Activated CD4-positive, alpha-beta T cell treated with anti-CD3 and anti-CD28 coated beads for 1 hour (primary cell): ENCODE measurements at places on chromosomes 7 and 10.

- DNase-seq, result no peak
These were observed 13.0 kb upstream of the DLG5 start for GRCh38 chr10:77939561-77940001.

DNA sequence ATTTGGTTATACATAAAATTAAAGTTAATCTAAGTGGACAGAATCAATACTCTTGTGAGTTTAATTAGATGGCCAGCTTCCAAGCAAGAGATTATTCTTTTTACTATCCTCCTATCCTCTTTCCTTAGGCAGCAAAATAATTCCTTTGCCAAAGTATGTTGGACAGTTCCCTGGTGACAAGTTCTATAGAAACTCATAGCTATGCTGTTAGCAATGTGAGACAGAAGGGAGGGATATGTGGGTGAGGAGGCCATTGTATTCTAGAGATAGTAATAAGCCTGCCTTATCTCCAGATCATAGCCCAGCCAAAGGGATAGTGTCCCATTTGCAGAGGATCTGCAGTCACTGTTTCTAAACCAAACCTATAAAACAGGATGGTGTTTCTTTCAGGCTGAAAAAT is 181.6 kb upstream of the HDAC9 start:
- DNase-seq, result no peak

GRCh38 chr7:141073641-141074161 is at the start of gene TMEM178B:
Gene TMEM178B, plus strand, starts transcription at chr7:141074064.
- DNase-seq, result no peak

- no peak for DNase-seq
These were observed 35.0 kb downstream of the TAS2R41 start for GRCh38 chr7:143512488-143513340.

GRCh38 chr10:68092512-68092911 is 16.8 kb upstream of the MYPN start:
- no peak for DNase-seq

DNA sequence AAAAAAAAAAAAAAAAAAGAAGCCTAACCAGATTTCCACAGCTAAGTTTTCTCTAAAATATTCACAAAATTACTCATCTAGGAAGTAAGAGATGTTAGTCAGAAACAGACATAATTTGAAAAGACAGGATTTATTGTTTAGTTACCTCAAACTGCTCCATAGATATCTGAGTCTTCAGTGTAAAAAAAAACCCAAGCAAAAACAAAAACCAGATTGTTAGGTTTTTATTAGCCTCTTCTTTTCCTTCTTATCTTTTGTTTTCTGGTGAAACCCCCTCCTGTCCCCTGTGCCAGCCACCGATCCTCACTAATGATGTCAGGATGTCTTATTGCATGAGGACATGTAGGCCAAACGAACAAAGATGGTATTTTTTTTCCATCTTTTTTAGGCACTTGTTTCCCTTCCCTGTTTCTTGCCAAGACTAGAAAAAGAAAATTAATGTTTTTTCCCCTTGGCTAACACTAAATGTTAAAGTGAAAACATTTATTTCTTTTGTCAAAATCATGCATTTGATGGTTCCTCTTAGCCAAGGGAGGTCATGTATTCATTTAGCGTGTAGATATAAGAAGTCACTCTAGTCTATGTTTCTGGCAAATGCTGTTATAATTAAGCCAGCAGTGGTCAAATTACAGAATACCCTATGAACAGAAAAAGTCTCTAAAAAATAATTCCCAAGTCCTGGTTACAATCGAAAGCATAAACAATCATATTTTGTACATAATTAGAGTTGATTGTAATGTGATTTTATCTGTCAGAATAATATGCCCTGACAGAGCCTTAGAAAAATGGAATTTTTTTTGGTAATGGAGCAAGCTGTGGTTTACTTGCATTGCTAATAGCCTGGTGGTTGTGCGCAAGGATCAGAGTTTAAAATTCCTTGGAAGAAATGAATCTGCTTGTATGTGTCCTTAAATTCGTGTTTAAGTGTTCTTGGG is 702.4 kb upstream of the FZD8 start:
- DNase-seq, result no peak

GRCh38 chr10:107054469-107055156 is 109.9 kb downstream of the SORCS1 start:
- no peak for DNase-seq

DNA sequence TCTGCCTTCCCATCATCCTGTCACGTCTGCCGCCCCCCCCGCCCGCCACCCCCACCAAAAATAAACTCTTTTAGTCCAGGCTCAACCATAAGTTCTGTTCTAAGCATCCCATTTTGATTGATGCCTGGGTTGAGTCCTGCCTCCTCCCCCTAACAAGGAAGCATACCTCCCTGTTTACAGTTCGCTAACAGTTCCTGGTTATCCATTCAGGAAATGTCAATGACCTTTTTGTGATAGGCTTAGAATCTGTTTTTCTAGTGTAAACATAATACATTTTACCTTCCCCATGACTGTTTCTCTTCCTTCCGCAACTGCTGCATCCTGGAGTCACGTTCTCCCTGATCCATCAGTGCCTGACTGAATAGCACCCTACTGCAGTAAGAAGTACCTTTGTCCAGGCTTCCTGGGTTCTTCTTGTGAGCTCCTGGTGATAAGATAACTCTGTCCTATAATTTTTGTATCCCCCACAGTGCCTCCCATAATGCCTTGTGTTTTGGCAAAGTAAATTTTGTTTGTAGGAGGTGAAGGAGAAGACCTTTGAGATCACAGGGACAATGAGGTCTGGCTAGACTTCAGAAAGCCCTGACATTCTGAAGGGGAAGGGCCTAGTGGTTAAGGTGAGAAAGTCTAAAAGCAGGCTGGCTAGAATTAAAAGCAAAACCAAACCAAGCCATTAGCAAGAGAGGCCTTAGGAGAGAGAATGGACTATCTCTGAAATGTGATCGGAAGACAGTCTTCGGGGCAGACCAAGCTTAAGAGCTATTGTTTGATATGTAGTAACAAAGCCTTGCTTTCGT is 7.3 kb downstream of the AGFG2 start:
- DNase-seq, result no peak
